Activated naive CD8-positive, alpha-beta T cell treated with anti-CD3 and anti-CD28 coated beads for 36 hours (primary cell): ENCODE measurements at places on chromosomes 16 and 17. TPM values are rescaled to one million over a fixed set of nuclear protein-coding genes. Genes with fewer than 3 reads are reported as not detected.

ZNF205 gene
- 0.36 TPM for total RNA-seq

DNA sequence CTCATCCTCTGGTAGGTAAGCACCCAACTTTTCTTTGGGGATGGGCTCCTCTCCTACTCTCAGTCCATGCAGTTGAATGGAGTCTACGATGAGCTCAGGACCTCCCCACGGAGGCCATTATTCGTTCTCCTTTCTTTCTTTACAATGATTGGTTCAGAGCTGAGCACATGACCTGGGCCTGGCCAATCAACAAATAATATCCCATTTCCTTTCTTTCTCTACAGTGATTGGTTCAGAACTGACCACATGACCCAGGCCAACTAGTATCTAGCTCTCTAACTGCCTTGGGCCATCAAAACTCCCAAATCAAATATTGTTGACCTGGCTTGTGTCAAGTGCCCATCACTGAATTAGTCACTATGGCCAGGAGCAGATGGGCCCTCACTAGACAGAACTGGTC lies 129.2 kb downstream of the USP31 start:
- no peak overlapping the region for H3K4me3 ChIP-seq
- no peaks in the 10 kb centered on the region for H3K36me3 ChIP-seq
- H3K27ac ChIP-seq: no peak overlapping the region
- H3K27me3 ChIP-seq: peaks cover 25% of the 10 kb centered on the region

DNA sequence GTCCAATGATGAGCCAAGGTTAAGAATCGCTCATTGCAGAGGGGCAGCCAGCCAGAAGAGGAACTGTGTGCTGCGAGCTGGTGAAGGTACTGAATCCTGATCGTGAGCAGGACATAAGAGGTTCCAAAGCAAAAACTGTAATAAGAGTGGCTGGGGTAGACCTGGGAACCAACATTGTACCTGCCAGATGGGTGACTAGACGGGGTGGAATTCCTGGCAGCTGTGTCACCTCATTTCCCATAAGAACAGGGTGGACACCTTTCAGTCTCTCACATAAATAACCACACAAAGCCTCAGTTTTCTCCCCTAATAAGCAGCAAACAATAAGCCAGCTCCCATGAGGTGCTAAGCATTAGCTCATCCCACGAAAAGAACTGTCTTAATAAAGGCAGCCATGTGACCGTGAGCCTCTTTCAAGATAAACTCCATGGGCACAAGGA lies 290.3 kb downstream of the SOX9 start:
- H3K27me3 ChIP-seq: peaks cover 11% of the 10 kb centered on the region
- H3K4me3 ChIP-seq: no peak overlapping the region
- H3K4me1 ChIP-seq: no peaks in the 10 kb centered on the region
- no peak for DNase-seq
- H3K36me3 ChIP-seq: no peaks in the 10 kb centered on the region
- no peak overlapping the region for H3K27ac ChIP-seq

TSNAXIP1 gene
- 0.70 TPM for total RNA-seq

DNA sequence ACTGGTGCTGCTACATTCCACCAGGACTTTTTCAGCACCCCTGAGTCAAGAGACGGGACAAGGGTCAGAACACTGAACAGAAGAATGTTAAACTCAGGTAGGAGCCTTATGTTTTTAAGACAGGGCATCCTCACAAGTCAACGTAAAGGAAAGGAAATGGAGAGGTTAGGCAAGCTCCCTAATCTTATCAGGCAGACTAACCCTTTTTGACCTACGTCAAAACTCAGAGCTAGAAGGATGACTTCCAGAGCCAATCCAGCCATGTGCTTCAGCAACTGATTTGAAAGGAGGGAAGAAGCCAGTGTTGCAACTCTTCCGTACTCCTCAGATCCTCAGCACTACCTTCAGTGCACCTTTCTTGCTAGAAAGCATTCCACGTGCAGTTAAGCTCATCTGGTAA lies 46.8 kb downstream of the REXO5 start:
- H3K27me3 ChIP-seq: no peaks in the 10 kb centered on the region
- H3K4me3 ChIP-seq: no peak overlapping the region
- H3K36me3 ChIP-seq: peaks cover 9% of the 10 kb centered on the region
- peaks cover 5% of the 10 kb centered on the region for H3K4me1 ChIP-seq
- H3K27ac ChIP-seq: no peak overlapping the region
- DNase-seq: no peak

DNA sequence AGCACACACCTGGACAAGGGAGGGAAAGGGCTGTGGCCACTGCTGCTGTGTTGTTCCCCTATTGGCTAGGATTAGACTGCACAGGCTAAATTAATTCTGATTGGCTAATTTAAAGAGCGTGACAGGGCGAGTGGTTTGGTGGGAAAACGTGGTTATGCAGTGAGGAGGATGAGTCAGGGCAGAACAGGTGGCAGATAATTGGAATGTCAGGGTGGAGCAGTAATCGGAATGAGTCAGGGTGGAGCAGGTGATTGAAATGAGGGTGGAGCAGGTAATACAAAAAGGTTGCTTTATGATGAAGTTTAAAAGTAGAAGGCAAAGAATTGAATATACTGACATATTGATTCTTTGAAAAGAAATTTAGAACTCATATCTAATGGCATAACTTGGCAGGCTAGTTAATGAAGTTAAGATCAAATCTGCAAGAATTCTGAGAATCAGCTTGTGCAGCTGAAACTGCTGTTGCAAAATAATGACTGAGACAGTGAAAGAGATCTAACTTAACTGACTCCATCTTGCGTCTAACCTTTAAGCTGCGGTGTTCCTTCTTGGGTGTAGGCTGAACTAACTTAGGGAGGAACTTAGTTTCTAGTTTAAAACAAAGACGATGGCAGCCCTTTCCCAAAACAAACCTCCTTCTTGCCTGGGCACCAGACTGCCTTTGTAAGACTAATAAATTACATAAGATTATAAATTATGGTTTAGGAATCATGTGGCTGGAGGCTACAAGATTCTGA lies 174.3 kb downstream of the UTP18 start:
- H3K27me3 ChIP-seq: no peaks in the 10 kb centered on the region
- H3K27ac ChIP-seq: no peak overlapping the region
- H3K4me1 ChIP-seq: peaks cover 25% of the 10 kb centered on the region
- no peak for DNase-seq
- no peak overlapping the region for H3K4me3 ChIP-seq

DNA sequence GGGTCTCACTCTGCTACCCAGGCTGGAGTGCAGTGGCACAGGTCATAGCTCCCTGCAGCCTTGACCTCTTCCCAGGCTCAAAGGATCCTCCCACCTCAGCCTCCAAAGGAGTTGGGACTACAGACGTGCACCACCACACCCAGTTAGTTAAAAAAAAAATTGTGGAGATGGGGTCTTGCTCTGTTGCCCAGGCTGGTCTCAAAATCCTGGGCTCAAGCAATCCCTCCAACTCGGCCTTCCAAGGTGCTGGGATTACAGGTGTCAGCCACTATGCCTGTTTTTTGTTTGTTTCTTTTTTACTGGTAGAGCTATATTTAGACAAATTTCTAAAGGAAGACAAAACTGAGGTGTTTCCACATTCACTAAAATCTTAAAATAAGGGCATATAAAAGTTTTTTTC lies 1.7 kb downstream of the CMTR2 start:
- H3K27me3 ChIP-seq: peaks cover 11% of the 10 kb centered on the region
- peaks cover 14% of the 10 kb centered on the region for H3K4me1 ChIP-seq
- H3K27ac ChIP-seq: no peak overlapping the region
- no peak overlapping the region for H3K4me3 ChIP-seq
- peaks cover 60% of the 10 kb centered on the region for H3K36me3 ChIP-seq
- DNase-seq: no peak

DNA sequence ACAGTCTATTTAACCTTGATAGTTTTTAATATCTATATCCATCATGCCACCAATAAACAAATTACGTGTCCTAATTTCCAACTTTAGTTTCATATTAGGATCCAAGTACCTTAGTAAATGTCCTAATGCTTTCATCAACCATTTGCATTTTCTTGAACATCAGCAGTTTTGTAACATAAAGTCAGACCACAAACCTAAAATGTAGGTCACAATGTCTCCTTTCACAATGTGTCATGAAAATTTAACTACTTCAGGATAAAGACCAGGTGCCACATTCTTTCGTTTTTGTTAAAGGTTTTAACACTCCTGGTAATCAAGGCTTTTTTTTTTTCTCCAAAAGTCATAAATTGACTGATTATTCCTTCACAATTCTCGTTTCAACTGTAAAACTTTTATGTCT lies 310.7 kb upstream of the PMFBP1 start:
- no peak overlapping the region for H3K27ac ChIP-seq
- H3K36me3 ChIP-seq: peaks cover 12% of the 10 kb centered on the region
- H3K4me1 ChIP-seq: peaks cover 18% of the 10 kb centered on the region
